ENCODE measurements at places on chromosomes 5 and 9.

- no peak for DNase-seq
These were observed 21.4 kb downstream of the SLC22A4 start for GRCh38 chr5:132315529-132316067.

GRCh38 chr5:118466418-118466817 lies 521.9 kb downstream of the DTWD2 start:
- DNase-seq, result no peak

GRCh38 chr5:149831492-149831891 lies 101.4 kb downstream of the PPARGC1B start:
- DNase-seq, result no peak

GRCh38 chr9:77896938-77897667 lies 134.5 kb downstream of the GNAQ start:
- DNase-seq, result no peak

- no peak for DNase-seq
These were observed 39.7 kb downstream of the PCSK5 start for GRCh38 chr9:75930190-75930589.

- DNase-seq, result no peak
These were observed 45.6 kb upstream of the SMIM15 start for GRCh38 chr5:61207884-61208283.

DNA sequence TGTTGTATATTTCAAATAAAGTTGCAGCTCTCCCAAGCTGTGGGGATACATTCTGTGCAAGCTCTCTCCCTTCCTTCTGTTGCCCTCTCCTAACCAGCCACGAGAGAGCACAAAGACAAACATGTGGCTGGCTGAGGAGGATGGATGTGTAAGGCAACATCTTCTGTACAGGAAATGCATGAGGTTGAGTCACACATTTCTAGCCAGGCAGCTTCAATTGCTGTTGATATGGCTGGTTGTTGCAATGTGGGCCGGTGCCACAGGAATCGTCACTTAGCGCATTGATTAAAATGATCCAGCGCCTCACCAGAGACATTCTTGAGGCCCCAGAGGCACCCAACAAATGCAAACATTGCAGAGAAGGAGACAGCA lies 207.1 kb downstream of the ICE1 start:
- DNase-seq, result no peak

DNA sequence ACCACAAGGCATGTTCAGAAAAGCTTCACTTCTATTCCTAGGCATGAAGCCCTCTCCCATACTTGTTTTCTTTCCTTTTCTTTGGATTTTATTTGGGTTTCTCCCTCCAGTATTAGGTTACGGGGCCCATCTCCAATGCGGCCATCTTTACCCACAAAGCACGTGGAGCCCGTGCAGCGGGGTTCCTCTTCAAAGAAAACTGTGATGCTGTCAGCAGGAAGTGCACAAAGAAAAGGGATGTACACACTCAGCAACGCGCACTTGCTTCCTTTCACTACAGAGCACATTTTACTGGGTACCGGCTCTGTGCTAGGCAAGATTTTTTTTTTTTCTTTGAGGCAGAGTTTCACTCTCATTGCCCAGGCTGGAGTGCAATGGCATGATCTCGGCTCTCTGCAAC lies 106.6 kb downstream of the COL23A1 start:
- no peak for DNase-seq
